ENCODE measurements at places on chromosomes 3 and 15.

GRCh38 chr3:84184937-84185336, 773.9 kb upstream of the CADM2 start:
- DNase-seq, result no peak

DNA sequence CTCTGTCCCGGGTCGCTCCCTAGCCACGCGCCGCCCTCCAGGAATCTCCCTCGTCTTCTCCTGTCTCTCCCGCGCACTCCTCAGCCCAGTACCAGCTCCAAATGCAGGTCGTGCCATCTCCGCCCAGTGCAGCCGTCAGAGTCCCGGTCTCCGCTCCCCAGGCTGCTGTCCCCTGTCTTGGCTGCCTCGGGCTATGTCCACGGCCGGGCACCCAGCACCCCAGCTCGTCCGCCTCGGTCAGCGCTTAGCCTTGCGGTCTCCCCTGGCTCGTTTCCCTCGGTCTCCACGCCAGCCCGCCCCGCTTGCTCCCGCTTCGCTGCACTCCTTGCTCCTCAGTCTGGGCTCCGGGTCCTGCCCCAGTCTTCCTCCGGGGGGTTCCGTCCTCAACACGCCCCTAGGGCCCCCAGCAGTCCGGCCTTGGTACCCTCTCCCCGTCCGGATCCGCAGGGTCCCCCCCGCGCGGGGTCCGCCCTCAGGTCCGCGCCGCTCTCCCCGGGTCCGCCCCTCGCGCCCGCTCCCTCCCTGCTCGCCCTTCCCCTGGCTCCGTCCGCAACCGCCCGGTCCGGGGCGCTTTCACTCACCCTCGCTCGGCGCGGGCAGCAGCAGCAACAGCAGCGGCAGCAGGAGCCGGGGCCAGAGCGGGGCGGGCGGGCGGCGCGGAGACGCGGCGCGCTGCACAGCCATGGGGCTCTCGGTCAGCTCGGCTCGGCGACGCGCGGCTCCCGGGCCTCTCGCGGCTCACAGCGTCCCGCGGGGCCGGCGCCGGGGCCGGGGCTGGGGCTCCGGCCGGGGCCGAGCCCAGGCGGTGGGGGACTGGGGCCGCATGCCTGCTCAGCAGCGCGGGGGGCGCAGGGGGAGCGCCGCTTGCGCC, 462 bp downstream of the IGDCC3 start:
- DNase-seq, result no peak

- DNase-seq, result no peak
These were observed 257.7 kb upstream of the PEX5L start for GRCh38 chr3:180294282-180295027.

DNA sequence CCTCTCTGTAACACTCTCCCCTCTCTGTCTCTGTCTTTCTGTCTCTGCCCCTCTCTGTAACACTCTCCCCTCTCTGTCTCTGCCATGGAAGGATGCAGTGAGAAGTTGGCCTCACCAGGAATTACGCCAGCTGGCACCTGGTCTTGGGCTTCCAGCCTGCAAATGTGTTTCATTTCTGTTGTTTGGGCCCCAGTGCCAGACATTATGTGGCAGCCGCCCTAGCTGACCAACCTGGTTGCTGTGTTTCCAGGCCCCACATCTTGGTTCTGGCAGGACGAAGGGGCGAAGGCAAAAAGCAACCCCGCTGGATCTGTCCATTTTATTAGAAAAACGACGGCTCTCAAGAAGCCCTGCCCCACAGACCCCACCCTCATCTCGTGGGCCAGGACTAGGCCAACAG, 5.2 kb upstream of the ZXDC start:
- no peak for DNase-seq

- no peak for DNase-seq
These were observed at the start of gene HRH1 for GRCh38 chr3:11154036-11154952. Gene HRH1, plus strand, starts transcription at chr3:11154493. Its CDS starts 104,545 bp downstream, at chr3:11259038.

DNA sequence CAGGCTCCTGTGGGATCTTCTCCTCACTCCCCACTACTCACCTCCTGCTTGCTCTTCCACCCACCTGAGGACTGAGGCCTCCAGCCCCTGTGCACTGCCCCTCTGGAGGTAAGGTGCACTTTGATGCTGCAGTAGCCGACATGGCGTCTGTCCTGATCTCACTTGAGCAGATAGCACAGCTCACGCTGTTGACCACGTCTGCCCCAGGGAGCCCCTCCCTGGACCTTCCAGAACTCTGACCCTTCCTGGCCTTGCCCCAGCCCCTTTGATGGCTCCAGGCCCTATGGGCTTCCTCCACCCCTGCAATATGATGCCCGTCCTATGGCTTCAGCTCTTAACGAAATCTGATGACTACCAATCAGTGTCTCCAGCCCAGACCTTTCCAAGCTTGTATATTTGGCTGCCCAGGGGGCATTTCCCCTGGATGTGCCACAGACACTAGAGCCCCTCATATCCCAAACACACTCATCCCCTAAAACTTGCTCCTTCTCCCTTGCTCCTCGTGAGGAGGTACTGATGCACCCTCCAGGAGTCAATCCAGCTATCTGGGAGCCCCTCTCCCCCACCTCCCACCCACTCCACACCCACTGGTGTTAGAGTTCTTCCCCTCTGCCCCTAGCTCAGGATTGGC, 27.1 kb downstream of the KY start:
- no peak for DNase-seq

- DNase-seq, result no peak
These were observed 241.9 kb downstream of the MEIS2 start for GRCh38 chr15:36858423-36858822.

DNA sequence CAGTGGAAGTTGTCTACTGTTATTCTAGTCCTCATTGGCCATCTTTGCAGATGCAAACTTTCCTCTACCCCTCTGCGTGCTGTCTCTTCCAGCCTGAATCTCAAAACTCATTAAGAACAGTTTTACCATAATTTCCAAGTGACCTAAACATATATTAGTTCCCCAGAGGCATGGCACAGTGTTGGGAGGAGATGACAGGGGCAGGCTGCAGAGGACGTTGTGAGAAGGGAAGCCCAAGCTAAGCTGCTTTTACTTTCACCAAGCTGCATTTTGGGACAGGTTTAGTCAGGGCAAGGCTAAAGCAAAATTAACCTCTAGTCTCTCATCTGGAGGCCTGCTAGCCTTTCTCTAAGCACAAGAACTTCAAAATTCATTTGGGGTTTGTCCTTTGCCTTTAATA, 318.6 kb upstream of the SATB1 start:
- no peak for DNase-seq

DNA sequence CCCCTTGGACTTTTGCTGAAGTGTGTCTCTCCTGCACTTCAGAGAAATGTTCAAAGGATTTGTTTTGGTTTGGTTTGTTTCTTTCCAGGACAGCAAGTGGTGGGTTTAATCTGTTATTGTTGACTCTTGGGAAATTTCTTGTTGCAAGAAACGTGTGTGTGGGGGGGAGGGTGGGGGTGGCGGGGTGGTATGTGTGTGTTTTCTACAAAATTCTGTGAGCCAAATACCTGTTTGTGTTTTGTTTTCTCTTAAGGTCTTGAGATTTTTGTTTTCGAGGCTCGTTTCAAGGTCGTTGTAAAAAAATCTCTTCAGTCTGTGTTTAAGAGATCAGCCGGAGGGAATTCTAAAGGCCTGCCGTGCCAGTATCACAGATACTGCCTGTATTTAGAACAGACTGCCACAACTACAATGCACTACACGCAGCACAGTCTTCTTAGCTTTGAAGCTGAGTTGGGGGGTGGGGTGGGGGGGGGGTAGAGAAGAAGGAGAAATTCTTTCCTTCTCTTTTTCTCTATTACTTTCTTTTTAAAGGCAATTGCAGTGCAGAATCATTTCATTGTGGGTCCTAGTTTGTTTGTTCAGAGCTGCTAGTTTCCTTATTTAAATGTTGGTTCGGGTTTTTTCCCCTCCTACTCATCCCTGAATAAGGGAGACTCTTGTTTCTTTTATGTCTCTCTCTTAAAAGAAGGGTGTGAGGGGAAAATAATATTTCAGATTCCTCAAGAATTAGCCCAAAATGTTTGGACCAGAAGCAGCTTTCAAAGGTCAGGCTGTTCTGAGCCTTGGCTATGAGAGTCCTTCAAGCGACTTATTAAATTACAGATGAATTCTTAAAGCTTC, 1.4 kb upstream of the BCL6 start:
- no peak for DNase-seq

DNA sequence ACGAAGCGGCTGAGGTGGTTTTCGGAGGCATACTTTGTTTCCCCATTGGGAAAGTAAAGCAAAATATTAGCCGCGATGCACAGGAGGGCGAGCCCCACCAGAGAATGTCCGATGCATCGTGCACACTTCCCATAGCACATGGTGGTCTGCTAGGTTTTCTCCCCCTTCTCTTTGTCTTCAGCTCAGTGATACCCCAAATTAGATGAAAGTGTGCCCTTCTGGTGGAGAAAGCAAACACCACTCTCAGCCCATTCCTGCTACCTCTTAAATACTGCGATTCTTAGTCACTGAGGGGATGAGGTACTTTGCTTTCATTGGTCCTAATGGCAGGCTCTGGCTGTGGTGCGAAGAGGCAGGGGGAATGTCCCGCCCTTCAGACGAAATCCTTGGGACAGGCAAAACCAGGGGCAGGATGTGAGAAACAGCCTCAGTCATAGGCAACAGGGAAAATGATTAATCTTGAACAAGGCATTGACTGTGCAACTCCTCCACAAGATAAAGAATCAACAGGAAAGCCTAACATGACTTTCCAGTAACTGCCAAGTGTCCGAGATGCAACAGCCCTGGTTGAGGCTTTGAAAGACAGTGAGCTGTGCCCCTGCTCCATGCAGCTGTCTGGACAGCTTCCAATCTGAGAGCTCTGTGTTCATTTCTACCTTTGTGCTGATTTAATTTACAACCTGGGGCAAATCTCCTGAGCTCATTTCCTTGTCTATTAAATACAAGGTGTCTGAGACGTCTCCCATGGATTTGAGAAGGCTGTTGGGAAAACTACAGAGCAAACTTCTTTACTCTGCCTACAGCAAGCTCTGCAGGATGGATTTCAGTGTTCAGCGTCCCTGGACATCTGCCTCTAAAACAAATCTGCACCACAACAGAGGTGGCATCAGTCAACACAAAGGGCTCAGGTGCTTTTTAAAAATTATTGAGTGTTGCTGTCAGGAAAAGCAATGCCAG, at the start of gene TM4SF1:
Gene TM4SF1, minus strand, starts transcription at position 242 of the 957 bp plus-strand sequence. Its CDS starts 102 bp downstream, at position 140.
- DNase-seq, result no peak

- no peak for DNase-seq
These were observed 14.1 kb downstream of the TEX264 start for GRCh38 chr3:51684971-51685751.

DNA sequence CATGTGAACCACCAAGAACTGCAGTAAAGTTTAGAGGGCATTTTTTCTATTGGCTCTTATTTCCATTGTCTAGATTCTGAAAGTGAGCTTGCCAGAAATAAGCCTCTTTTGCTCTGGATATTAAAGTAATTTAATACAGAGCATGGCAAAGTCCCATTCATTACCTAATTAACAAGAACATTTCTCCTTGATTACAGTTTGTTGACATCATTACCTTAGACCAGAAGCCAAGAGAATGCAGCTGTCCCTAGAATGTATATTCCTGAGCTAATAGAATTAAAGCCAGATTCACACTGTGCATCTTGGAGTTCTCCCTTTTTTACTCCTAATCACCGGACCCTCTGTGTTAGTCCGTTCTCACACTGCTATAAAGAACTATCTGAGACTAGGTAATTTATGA, 46.4 kb upstream of the TM4SF4 start:
- DNase-seq, result no peak

DNA sequence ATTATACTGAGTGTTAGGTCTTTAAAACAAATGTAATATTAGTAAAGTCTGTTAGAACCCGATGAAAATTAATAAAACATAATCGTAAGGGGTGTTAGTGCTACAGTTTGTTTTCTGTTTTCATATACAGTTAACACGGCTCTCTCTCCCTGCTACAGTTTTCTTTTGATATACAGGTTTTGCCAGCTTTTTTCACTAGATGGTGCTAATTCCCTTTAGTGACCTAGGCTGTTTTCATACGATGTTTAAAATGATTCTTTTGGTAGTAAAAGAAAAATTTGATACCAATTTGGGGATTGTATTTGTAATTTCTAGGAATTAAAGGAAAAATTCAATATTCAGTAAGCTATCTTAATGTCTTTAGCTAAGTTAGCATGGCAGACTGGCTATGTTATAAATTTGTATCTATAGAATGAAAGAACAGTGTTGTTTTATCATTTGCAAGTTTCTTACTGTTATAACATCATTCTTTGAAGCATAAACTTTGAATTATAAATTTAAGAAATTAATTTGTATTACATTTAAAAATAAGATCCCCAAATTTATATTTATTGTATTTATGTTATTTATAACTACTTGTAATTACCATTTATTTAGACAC, 11.5 kb downstream of the APH1B start:
- DNase-seq, result no peak

DNA sequence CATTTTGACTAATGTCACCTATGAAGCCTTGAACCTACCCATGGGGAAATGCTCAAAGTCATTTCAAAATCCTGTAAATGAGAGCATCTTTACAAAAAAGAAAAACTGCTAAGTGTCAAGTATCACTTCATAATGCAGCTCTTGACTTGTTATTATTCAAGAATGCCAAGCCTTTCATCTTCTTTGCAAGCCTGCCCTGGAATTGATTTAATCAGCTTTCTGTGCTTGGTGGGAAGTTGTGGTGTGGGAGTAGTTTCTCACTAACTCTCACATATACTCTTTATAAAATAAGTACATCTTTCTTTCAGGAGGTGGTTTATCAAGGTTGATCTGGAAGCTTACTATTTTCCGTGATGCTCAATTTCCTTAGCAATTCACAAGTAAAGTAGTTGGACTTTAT, 43.6 kb downstream of the RYR3 start:
- no peak for DNase-seq

- DNase-seq, result no peak
These were observed 219.2 kb downstream of the THSD4 start for GRCh38 chr15:71334434-71334833.

DNA sequence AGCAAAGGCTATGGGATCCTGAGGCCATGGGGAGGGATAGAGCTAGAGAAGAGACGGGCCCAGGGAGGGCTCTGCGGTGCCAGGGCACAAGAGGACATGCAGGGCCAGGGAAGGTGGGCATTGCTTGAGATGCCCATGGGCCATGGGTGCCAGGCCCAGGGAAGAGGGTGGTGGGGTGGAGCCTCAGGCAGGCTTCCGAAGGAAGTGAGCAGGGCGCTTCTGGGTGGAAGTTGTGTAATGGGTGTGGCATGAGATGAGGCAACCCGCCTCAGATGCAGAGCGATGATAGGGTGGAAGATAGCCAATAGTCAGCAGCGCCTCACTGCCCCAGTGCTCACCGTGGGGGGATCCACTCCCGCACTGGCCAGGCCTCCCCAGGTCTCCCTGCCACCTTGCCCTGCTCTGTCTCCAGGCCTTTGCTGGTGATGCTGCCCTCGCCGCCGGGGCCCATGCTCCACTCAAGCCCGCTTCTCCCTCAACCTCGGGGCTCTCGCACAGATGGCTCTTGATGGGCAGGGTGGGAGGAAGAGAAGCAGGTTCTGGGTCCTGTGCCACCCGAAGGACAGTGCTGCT, 51.4 kb downstream of the DNAJB8 start:
- DNase-seq, result no peak

DNA sequence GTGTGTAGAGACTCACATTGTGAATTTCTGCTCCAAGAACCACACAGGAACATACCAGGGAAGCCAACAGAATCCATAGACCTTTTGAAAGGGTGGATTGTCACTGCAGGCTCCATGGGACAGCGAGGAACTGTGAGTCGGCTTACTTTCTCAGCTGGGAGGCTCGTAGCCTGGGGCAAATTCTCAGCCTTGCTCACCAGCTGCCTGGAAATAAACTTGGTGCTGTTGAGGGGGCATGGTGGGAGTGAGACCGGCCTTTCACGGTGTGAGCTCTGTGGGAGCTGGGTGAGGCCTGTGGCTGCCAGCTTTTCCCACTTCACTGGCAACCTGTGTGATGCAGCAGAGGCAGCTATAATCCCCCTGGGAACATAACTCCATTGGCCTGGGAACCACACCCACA, 146.6 kb upstream of the P2RY1 start:
- DNase-seq, result no peak

GRCh38 chr3:26449996-26450395, 172.6 kb upstream of the LRRC3B start:
- no peak for DNase-seq

All from stimulated activated CD8-positive, alpha-beta memory T cell treated with anti-CD3 and anti-CD28 coated beads, Interleukin-4, amount 100 ng/mL, for 1 hour (primary cell).